ENCODE measurements at places on chromosomes 6 and 20.

- DNase-seq, result no peak
These were observed 120.2 kb downstream of the QRSL1 start for GRCh38 chr6:106749609-106750008.

DNA sequence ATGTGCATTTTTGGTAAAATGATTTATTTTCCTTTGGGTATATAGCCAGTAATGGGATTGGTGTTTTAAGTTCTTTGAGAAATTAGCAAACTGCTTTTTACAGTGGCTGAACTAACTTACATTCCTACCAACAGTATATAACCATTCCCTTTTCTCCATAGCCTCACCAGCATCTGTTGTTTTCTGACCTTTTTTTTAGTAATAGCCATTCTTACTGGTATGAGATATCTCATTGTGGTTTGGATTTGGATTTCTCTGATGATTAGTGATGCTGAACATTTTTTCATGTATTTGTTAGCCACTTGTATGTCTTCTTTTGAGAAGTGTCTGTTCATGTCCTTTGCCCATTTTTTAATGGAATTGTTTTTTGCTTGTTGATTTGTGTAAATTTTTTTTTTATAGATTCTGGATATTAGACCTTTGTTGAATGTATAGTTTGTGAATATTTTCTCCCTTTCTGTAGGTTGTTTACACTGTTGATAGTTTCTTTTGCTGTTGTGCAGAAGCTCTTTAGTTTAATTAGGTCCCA, 42.3 kb downstream of the STK4 start:
- no peak for DNase-seq

DNA sequence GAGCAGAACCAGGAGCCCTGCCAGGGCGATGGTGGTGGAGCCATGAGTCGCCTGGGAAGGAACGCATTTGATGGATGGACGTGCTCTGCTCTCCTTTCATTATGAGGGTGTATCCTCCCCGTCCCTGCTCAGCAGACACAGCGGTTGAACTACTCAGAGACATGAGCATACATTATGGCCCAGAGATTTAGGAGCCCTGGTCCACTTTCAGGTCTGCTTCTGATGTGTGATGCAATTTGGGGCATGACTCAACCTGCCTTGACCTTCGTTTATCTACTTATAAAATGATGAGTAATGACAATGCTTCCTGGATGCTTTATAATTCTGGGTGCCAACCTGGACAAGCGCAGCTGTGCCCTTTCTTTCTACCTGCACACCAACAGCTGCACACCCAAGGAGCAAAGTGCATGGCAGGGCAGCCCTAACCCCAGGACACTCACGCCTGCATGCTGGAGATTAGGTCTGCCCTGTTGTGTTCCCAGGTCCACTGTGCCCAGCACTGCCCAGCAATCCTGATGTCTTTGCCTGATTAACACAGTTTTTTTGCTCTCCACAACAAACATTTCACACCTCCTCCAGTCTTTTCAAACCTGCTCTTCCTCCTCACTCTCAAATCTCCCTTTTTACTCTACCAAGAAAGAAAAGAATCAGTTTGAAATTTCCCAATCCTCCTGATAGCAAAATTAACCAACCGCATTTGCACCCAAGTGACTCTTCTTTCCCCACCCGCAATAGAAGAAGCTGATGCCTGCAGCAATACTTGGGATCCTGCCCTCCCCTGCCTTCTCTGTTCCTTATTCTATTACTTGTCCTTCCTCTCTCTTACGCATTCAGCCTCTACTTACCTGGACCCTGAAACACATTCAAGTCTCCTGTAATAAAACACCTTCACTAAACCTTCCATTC, 81.2 kb downstream of the EZR start:
- no peak for DNase-seq

- DNase-seq, result peak; percentile 35
These were observed 47.8 kb downstream of the ELOVL5 start for GRCh38 chr6:53300656-53301551.

DNA sequence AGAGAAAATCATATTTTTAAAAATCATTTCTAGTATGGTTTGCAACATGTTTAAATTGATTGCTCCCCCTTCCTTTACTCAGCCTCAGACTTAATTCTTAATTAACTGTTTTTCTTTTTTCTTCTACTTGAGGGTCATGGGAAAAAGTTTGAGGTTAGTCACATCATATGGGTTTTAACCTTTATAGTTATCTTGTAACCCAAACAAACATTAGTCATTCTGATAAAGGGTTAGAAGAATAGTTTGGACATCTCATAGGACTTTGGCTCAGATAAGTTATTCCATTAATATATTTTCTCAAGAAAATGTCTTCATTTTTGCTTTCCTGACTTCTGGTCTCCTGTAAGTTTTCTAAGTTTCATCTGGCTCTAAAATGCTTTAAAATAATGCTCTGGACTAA, 34.5 kb upstream of the TSPYL1 start:
- no peak for DNase-seq

GRCh38 chr6:14108571-14109410, 8.8 kb upstream of the CD83 start:
- DNase-seq, result peak; percentile 45

GRCh38 chr6:56430629-56431600, 183.5 kb upstream of the COL21A1 start:
- no peak for DNase-seq

DNA sequence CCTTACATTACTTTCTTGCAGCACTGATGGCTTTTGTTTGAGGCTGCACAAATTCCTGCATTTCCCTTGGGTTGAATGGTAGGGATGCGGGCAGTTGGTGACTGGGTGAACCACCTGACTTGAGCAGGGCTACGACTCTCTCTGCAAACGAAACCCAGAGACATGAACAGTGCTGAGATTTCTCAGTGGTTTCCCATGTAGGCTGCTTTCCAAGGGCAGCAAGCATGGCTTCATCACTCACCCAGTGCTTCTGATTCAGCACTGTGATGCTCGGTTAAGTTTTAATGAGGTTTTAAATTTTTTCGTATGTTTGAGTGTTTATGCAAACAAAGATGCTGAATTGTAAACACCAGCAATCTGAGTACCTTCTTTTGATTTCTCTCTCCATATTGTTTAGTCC, 127.2 kb downstream of the MTHFD1L start:
- no peak for DNase-seq

DNA sequence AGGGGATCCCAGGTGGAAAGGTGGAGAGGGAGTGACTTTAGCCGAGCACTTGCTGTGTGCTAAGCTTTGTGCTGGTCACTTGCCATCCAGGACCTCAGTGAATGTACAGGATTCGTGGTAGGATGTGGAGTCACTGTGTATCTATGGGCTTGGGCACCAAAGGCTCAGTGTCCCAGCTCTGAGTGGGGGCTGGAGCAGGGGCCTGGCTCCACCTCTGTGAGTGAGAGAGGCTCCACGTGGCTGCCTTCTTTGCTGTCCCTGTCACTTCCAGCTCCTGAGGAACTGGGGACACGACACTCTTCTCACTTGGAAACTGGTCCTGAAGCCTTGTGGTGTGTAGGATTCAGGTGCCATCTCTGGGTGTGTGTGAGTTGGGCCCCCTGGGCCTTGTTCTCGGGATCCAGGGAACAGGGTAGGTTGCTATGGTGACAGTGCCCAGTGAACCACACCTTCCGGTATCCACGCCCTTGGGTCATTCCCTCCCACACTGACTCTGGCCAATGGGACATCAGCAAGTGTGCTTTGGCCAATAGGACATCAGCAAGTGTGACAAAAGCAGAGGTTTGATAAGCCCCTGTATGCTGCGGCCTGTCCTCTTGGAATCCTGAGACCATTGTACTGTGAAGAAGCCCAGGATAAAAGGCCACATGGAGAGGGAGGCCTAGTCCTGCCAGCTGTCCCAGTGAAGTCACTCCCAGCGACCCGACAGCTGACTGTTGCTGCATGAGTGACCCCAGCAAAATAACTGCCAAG, 87.7 kb downstream of the CDH22 start:
- no peak for DNase-seq

GRCh38 chr6:31209137-31209536, 38.7 kb upstream of the POU5F1 start:
- no peak for DNase-seq

DNA sequence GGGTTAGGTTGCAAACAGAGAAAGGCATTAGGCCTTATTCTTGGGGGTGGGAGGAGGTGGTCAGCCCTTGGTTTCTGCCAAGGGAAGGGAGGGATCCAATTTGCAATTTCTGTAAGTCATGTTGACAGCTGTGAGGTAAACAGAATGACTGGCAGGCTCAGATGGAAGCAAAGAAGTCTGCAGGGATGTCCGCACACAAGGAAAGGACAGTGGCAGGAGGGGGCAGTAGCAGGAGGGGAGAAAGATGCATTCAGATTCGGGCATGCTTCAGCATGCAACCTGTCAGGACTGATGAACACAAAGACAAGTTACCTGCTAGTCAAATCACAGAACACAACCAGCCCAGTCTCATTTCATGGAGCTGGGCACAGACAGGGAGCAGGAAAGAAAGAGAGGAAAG, 217.9 kb upstream of the FOXA2 start:
- no peak for DNase-seq

DNA sequence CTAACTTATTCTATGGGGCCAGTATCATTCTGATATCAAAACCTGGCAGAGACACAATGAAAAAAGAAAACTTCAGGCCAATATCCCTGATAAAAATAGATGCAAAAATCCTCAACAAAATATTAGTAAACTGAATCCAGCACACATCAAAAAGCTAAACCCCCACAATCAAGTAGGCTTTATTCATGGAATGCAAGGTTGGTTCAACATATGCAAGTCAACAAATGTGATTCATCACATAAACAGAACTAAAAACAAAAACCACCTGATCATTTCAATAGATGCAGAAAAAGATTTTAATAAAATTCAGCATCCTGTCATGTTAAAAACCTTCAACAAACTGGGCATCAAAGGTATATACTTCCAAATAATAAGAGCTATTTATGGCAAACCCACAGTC, 133.9 kb upstream of the SSTR4 start:
- no peak for DNase-seq

DNA sequence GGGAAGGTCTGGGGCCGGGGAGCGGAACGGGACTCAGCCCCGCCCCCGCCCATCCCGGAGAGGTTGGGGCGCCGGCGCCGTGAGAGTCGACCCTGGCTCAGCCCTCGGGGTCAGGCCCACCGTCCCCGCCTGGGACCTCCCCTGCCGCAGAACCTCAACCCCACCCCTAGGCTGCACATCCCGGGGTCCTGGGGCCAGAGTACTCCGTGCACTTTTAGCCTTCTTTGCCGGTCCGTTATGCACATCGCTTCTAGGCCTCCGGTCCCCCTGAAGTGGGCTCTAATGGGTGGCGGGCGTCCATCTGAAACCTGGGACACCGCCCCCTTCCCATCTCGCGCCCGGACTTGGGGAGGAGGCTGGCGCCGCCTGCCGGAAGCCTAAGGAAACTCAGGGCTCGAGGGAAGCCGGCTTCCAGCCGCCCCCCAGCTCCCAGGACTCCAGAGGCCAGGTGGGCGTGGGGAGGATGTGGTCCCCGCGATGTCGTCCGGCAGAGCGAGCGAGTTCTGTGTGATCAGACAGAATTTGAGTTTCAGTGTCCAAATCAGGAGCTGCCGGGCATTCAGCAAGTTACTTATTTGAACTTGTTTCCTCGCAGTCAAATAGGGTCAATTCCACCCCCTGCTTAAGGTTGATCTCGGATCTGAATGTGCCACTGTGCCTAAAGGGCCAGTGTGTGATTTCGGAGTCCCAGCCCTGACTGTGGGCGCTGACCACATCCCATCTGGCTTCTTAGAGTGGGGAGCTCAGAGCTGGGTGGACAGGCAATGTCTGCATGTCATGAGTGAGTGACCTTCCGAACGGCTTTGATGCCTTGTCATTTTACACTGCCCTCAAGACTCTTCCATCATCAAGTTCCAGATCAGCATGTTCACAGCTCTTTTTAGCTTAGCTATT, 47.6 kb downstream of the CPXM1 start:
- peak; percentile 47 for DNase-seq

DNA sequence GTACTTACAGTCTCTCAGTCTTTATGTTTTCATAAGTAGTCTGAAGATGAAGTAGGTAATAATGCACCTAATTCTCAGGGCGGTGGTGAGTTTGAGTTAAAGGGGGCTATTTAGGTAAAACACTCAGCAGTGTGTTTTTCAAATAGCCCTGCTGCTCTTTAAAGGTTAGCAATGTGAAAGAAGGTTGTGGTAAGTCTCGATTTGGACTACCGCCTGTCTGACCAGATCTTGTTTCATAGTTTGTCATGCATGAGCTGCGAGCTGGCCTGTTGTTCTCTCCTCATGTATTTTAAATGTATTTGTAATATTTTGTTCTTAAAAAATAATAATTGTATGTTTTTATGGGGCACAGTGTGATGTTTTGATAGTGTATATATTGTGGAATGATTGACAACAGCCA, 340.2 kb downstream of the DHX35 start:
- DNase-seq, result no peak

- DNase-seq, result no peak
These were observed 121.3 kb downstream of the TRMT11 start for GRCh38 chr6:126107475-126108166.

DNA sequence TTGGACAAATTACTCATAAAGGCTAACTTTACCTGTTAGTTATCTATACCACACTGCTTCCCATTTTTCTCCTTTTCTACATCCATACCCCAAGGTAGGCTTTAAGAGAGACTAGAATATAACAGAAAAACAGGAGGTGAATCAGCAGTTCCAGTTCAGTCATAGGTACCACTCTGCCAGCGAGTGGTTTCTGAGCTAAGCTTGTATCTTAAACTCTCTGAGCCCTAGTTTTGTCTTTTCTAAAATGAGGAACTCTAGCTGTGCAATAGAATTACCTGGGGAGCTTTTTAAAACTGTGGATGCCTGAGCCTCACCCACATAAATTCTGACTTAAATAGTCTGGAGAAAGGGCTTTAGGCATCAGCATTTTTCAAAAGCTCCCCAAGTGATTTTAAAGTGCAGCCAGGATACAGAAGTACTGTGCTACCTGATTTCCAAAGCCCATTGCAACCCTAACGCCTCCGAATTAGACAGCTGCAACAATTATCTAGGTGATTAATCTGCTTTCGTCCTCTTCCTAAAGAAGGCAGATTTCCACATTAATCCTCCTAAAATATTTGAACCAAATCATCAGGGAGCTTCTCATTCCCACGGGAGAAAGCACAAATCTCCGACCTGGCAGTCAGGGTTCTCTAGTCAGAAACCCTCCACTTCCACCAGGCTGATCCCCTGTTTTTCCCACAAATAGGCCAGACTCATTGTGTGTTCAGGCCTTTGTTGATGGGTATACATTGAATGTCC, 37.4 kb upstream of the RPL7L1 start:
- DNase-seq, result no peak

DNA sequence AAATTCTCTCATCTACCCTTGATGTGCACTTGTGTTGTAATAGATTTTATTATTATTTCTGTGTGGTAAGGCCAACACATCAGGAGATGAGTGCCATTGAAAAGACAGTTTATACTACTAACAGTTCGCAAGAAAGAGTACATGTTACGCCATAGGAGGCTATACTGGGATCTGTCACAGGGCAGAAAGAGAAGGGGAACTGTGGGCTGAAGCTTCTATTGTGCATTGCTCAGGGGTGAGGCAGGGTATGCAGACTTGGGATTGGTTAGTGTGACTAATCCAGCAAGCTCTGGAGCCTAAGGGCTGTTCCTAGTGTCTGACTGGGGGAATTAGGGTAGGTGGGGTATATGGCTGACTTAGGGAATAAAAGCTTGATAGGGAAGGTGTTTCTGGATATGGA, 50.9 kb downstream of the GPR63 start:
- no peak for DNase-seq

- DNase-seq, result no peak
These were observed 245.2 kb downstream of the ADGRB3 start for GRCh38 chr6:68880050-68880813.
